ENCODE measurements at places on chromosomes 1 and 21. TPM values are rescaled to one million over a fixed set of nuclear protein-coding genes. Genes with fewer than 3 reads are reported as not detected.

GRCh38 chr1:972726-973458 is 6.6 kb downstream of the PLEKHN1 start:
- no peak for DNase-seq

C4BPA gene
- polyA plus RNA-seq: not detected

GRCh38 chr1:164308101-164308500 is 250.9 kb upstream of the PBX1 start:
- no peak for DNase-seq

DNA sequence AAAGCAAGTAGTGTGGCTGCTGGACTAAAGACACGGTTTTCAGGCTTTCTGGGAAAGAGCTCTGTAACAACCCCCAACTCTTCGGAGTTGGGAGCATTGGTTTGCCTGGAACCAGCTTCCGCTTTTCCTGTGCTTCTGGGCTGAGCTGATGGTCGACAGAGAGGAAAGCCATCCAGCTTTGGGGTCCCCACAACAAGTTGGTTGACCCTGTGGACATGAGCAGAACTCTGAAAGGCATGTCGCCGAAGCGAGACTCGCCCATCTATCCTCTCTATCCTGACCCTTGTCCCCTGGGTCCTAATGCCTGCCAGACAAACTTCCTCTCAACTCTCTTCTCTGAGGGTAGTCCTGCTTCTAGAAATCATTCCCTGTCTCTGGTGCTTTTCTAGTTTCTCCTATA is 31.9 kb upstream of the FCGR2A start:
- no peak for DNase-seq

- DNase-seq: no peak
Observed at GRCh38 chr21:39007985-39008384, 175.3 kb downstream of the PSMG1 start.

GRCh38 chr1:174800216-174800851 is 199.4 kb upstream of the CACYBP start:
- DNase-seq: no peak

DNA sequence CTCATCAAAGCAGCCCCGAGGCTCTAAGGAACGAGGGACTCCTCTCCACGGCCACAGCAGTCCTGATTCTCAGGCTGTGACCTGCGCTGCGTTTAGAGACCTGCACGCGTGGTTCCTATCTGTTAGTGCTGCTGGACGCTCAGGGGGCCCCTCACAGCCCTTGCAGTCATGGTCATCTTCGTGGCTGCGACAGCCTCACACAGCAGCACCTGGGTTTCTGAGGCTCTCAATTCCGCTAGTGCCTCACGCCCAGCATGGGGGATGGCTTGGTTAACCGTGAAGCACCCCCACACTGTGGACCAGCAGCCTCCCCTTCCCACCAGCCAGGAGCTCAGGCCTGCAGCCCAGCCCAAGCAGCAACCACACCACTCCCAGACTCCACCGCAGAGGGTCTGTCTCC is 7.8 kb downstream of the MORN1 start:
- peak; percentile 4 for DNase-seq

Measured in heart right ventricle (tissue), 16 donors.